HCT116 (cell line): ENCODE measurements at places on chromosomes 2 and 18. TPM values are rescaled to one million over a fixed set of nuclear protein-coding genes. Genes with fewer than 3 reads are reported as not detected.

Gene CGREF1
- total RNA-seq: 4.0 TPM

Gene TMEM198
- total RNA-seq: 2.1 TPM

Gene CHRNG
- not detected for total RNA-seq

Gene DSC3
- total RNA-seq: 7.6 TPM

DNA sequence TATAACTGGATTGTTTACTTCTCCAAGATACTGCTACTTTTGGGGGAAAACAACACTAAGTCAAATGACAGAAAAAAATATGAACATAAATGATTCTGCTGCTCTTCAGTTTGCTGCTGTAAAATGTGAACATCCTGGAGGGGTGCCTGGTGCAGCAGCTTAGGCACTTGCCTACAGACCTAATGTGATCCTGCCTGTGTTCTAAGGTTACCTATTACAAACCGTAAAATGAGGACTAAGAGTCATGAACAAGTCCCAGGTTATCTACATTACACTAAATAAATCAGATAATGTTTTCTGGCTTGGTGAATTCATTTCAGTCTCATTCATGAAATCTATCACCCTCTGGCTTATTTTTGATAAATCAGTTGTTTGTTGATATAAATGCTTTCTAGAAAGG lies 38.4 kb upstream of the ERCC3 start:
- no peak for DNase-seq

DNA sequence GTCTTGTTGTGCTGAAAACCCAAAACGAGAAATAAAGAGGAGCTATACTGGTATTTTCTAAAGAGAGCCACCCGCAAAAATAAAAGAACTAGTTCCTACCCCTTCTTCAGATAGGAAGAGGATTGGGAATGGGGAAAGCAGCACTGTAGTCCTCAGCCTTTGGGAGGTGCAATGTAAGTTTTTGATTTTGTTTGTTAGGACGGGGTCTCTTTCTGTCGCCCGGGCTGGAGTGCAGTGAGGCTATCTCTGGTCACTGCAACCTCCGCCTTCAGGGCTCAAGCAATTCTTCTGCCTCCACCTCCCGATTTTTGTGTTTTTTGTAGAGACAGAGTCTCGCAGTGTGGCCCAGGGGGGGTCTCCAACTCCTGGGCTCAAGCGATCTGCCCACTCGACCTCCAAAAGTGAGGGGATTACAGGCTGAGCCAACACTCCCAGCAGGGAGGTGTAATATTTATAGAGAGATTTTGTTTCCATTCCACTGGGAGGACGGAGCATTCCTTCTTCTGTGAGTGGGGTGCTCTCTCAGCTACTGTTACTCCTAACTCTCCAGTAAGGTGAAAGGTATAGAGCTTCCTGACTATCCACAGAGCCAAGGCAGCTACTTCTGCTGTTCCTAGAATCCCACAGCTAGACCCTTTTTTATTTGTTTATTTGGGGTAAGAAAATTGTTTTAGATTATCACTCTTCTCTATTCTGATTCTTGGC lies 13.1 kb upstream of the GULP1 start:
- DNase-seq: no peak

DNA sequence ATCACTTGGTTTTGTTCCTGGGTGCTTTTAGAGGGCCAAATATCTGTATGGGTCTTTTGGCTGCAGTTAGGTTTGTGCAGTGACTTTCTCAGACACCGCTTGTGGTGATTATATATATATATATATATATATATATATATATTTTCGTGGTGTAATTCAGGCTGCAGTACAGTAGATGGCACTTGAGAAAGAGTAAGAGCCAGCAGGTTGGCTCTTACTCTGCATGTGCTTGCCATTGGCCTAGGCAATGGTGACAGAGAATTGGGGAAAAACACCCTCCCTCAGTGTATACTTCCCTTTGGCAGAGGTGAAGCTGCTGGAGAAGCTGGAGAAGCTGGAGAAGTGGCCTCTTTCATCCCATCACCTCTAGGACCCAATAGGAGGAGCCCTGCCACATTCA lies 22.2 kb upstream of the MYL1 start:
- no peak for DNase-seq
